Suprapubic skin (tissue), 4 donors: ENCODE measurements at places on chromosomes 1 and 21.

DNA sequence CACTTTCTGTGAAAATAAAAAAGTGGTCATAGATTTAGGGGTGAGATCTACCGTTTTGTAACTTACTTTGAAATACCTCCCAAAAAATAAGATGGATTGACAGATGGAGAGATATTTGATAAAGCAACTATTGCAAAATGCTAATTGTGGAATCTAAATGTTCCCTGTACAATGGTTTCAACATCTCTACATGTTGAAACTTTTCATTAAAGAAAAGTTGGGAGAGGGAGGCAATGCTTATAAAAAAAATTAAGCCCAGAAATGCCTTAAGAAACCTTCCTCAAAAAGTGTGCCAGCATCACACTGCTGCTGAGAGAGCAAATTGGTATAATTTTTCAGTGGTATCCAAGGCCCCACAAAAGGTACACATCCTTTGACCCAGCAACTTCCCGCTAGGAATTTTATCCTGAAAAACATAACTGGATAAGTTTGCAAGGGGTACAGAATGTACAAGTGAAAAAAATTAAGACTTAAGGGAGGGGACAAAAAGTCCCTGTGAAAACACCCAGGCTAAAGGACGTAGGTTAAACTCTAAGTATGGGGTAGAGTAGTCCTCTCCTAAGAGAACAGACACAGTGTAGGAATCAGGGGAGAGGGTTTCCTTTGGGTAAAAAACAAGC lies 84.3 kb downstream of the TGFBR3 start:
- peak overlapping the region; percentile 78 for H3K27ac ChIP-seq
- H3K4me3 ChIP-seq = no peak overlapping the region
- H3K4me1 ChIP-seq = peaks cover 81% of the 10 kb centered on the region
- peaks cover 6% of the 10 kb centered on the region for H3K36me3 ChIP-seq
- no peaks in the 10 kb centered on the region for H3K27me3 ChIP-seq
- no peak for DNase-seq

- no peaks in the 10 kb centered on the region for H3K36me3 ChIP-seq
- no peaks in the 10 kb centered on the region for H3K27me3 ChIP-seq
- no peak overlapping the region for H3K4me3 ChIP-seq
- no peak for DNase-seq
These were observed 202.3 kb upstream of the CACYBP start for GRCh38 chr1:174797398-174797797.

DNA sequence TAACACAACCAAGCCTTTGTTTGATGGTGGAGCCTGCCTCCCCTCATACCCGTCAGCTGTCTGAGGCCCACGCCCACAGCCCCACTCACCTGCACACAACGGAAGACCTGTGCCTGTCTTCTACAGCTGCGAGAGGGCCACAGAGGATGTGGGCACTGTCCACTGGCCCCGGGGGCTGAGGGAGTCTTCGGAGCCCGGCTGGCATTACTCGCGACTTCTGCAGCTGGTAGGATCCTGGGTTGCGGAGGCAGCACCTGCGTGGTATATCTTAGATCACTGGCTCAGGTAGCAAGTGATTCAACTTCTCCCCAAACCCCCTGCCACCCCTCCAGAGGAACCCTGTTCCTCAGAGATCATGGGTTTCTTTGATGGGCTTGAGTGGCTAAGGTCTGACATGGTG lies 109.9 kb downstream of the EDEM3 start:
- H3K36me3 ChIP-seq = no peaks in the 10 kb centered on the region
- H3K4me3 ChIP-seq = no peak overlapping the region
- peaks cover 8% of the 10 kb centered on the region for H3K4me1 ChIP-seq
- no peaks in the 10 kb centered on the region for H3K27me3 ChIP-seq
- no peak overlapping the region for H3K27ac ChIP-seq

DNA sequence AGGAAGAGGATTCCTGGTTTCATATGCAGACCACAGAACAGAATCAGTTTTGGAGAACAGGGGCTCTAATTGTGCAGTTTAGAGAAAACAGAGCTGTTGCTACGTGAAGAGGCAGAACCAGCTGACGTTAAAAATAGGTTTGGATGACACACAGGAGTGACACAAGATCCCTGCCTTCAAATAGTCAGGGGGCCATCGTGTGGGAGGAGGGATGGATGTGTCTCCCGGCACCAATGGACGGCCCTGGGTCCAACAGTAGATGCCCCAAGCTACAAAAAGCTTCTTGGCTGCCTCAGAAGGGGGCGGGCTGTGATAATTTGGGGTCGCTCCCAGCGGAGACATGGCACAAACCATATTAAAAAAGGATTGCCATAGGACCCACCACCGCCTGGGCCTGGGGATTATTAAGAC lies 87.8 kb downstream of the MRPL37 start:
- peak overlapping the region; percentile 76 for H3K27ac ChIP-seq
- H3K4me3 ChIP-seq = no peak overlapping the region
- H3K4me1 ChIP-seq = peaks cover 62% of the 10 kb centered on the region
- no peaks in the 10 kb centered on the region for H3K36me3 ChIP-seq
- DNase-seq = no peak
- no peaks in the 10 kb centered on the region for H3K27me3 ChIP-seq

DNA sequence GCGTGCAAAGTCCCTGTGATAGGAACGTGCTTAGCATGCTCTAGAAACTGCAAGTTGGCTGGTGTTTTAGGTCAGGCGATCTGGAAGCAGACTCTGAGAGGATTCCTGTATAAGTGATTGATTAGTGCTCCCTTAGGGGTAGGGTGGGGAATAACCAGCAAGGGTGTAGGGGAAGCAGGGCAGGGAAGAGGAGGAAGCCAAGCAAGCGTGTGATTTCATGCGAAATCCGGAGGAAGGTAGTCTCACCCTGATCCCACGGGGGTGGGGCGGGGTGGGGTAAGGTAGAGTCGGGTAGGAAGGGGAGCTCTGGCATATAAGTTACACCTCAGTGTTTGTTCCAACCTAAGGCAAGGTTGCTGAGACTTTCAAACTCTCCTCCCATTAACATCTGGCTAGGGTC lies 24.9 kb upstream of the CTPS1 start:
- peaks cover 11% of the 10 kb centered on the region for H3K4me1 ChIP-seq
- H3K27ac ChIP-seq = no peak overlapping the region
- no peak overlapping the region for H3K4me3 ChIP-seq
- no peaks in the 10 kb centered on the region for H3K36me3 ChIP-seq

GRCh38 chr1:46481961-46482360 lies 7.7 kb upstream of the DMBX1 start:
- no peak overlapping the region for H3K4me3 ChIP-seq
- peaks cover 70% of the 10 kb centered on the region for H3K27me3 ChIP-seq
- no peak overlapping the region for H3K27ac ChIP-seq
- no peaks in the 10 kb centered on the region for H3K36me3 ChIP-seq
- H3K4me1 ChIP-seq = peaks cover 5% of the 10 kb centered on the region

DNA sequence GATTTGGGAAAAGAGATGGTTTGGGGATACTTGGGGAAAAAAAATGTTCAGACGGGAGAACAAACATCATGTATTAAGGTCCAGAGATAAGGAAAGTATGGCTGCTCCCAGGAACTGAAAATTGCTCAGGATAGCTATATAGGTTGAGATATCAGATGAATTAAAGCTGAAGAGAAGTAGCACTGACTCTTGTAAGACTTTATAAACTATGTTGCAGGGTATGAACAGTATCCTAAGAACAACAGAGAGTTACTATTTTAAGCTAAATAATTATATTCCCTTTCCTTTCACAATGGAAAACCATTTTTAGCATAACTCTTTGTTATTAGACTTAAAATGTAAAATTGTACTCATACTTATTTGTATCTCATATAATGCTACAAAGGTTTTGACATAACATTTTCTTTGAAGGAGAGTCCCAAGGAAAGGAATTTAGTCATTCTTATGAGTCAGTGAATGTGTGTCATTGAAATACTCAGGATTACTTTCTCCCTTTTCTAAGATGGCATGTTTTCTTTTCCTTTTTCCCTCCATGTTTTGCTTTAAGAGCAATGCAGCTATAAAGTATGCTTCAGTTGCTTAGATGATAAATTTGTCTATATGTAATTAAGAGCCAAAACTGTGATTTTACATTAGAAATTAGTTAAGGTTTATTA lies 139.4 kb upstream of the KIAA1614 start:
- H3K4me1 ChIP-seq = no peaks in the 10 kb centered on the region
- no peaks in the 10 kb centered on the region for H3K27me3 ChIP-seq
- no peaks in the 10 kb centered on the region for H3K36me3 ChIP-seq
- H3K27ac ChIP-seq = no peak overlapping the region
- DNase-seq = no peak

DNA sequence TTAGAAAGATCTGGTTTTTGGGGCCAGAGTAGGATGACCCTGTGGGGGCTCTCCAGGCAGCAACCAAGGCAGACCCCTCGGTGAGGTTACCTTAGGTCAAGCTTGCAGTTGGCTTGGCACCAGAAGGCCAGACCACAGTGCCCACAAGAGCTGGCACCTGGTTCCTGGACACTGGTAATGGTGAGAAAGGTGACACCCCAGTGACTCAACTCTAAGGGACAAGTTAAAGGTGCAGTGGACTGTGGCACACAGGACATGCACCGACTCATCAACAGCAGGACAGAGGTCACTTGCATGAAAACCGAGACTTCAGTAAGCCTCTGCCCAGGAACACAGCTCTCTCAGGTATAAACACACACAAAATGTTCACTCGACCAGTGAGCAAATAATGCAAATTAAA lies 6.7 kb downstream of the LRRC38 start:
- no peak overlapping the region for H3K27ac ChIP-seq
- no peak overlapping the region for H3K4me3 ChIP-seq
- no peaks in the 10 kb centered on the region for H3K4me1 ChIP-seq
- no peak for DNase-seq
- H3K27me3 ChIP-seq = peaks cover 32% of the 10 kb centered on the region

GRCh38 chr1:93729906-93730305 lies 48.3 kb upstream of the BCAR3 start:
- no peaks in the 10 kb centered on the region for H3K27me3 ChIP-seq
- DNase-seq = no peak

- no peak overlapping the region for H3K4me3 ChIP-seq
- no peak overlapping the region for H3K27ac ChIP-seq
- DNase-seq = no peak
- no peaks in the 10 kb centered on the region for H3K4me1 ChIP-seq
- H3K36me3 ChIP-seq = peaks cover 4% of the 10 kb centered on the region
- H3K27me3 ChIP-seq = no peaks in the 10 kb centered on the region
These were observed 126.4 kb downstream of the ZZZ3 start for GRCh38 chr1:77556045-77556444.

GRCh38 chr1:59526240-59526639 lies 229.3 kb downstream of the FGGY start:
- H3K4me3 ChIP-seq = no peak overlapping the region
- no peaks in the 10 kb centered on the region for H3K36me3 ChIP-seq
- no peak for DNase-seq
- H3K27me3 ChIP-seq = no peaks in the 10 kb centered on the region

GRCh38 chr1:19439464-19440171 lies 45.7 kb downstream of the CAPZB start:
- peaks cover 96% of the 10 kb centered on the region for H3K4me1 ChIP-seq
- no peak for DNase-seq
- peak overlapping the region; percentile 89 for H3K27ac ChIP-seq
- H3K27me3 ChIP-seq = no peaks in the 10 kb centered on the region
- H3K4me3 ChIP-seq = no peak overlapping the region

DNA sequence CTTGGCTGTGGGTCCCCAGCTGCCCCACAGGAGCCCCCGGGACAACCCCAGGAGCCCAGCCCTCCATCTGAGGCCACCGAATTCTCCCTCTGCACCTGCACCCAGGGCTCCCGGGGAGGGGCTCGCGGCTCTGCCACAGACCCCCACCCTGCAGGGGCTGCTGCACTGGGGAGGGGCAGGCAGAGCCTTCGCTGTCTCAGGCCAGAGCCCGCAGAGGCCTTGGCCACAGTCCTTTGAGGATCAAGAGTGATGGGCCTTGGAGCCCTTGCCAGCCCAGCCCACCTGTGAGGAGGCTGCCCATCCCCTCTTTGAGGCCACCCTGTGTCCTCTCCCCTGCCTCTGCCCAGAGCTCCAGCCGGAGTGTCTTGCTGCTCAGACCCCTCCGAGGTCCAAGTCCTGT lies 6.5 kb downstream of the PERM1 start:
- DNase-seq = no peak
- H3K4me3 ChIP-seq = no peak overlapping the region
- H3K27me3 ChIP-seq = peaks cover 75% of the 10 kb centered on the region
- peaks cover 31% of the 10 kb centered on the region for H3K4me1 ChIP-seq

GRCh38 chr1:116228511-116228910 lies 117.3 kb downstream of the MAB21L3 start:
- H3K27ac ChIP-seq = no peak overlapping the region
- H3K4me1 ChIP-seq = peaks cover 3% of the 10 kb centered on the region
- no peak for DNase-seq
- H3K36me3 ChIP-seq = no peaks in the 10 kb centered on the region

DNA sequence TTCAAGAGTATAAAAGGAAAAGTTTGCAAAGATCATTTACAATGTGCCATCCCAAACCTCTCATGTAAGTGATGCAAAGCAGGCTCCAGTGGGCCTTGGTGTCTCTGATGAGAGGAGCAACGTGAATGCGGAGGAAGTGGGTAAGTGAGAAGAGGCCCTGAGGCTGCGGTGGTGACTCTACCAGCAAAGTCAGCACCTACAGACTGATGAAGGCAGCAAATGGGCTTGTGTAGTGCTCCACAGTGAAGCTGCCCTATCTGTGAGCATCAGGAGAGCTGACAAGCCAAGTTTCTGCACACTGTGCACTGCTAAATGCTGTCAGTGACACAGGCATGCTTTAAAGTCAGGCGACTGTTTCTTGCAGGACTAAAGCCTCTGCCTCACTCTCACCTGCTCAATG lies 15.6 kb upstream of the RAP1A start:
- no peak for DNase-seq
- H3K27me3 ChIP-seq = no peaks in the 10 kb centered on the region
- H3K27ac ChIP-seq = no peak overlapping the region
- H3K4me3 ChIP-seq = no peak overlapping the region
- H3K4me1 ChIP-seq = peaks cover 16% of the 10 kb centered on the region

DNA sequence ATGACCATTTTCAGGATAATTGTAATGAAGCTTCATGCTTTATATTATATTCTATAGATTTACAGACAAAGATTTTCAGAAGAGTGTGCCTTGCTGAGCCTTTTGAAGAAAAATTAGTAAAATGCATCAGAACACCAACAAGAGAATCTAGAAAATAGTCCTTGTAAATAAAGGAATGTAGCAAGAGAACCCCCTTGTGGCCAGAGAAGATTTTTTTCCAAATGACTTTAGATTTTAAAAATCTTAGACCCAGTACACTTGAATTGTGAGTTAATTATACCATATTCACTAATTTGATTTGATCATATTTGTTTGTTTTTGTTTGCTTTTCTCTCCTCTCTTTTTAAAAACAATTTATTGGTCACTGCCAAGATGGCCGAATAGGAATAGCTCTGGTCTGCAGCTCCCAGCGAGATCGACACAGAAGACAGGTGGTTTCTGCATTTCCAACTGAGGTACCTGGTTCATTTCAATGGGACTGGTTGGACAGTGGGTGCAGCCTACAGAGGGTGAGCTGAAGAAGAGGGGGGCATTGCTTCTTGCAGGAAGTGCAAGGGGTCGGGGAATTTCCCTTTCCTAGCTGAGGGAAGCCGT lies 12.8 kb upstream of the IFI44L start:
- no peaks in the 10 kb centered on the region for H3K4me1 ChIP-seq
- no peak for DNase-seq
- no peaks in the 10 kb centered on the region for H3K36me3 ChIP-seq
- H3K27ac ChIP-seq = no peak overlapping the region

DNA sequence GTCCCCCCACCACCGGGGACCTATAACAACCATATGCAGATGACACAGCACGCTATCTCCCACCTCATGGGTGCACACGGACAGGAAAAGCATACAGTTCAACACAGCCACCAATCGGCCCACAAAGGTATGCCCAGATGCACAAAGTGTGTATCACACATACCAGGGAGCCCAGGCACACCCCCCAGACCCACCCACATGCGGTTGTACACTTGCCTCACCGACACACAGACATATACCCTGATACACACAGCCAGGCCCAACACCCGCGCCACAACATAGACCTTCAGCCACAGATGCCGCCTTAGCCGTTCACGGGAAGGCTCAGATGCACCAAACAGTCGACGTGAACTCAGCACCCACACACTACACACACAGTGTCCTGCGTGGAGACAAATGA lies 5.5 kb downstream of the CROCC start:
- no peaks in the 10 kb centered on the region for H3K27me3 ChIP-seq
- H3K36me3 ChIP-seq = peaks cover 12% of the 10 kb centered on the region
- no peak overlapping the region for H3K27ac ChIP-seq
- no peak overlapping the region for H3K4me3 ChIP-seq
